ENCODE measurements at places on chromosomes 4 and X.
A peak's percentile ranks its signal among the peaks of the same experiment; 100 is the strongest.

- no peak for DNase-seq
Observed at GRCh38 chr4:2163311-2163821, 78.6 kb downstream of the HAUS3 start.

DNA sequence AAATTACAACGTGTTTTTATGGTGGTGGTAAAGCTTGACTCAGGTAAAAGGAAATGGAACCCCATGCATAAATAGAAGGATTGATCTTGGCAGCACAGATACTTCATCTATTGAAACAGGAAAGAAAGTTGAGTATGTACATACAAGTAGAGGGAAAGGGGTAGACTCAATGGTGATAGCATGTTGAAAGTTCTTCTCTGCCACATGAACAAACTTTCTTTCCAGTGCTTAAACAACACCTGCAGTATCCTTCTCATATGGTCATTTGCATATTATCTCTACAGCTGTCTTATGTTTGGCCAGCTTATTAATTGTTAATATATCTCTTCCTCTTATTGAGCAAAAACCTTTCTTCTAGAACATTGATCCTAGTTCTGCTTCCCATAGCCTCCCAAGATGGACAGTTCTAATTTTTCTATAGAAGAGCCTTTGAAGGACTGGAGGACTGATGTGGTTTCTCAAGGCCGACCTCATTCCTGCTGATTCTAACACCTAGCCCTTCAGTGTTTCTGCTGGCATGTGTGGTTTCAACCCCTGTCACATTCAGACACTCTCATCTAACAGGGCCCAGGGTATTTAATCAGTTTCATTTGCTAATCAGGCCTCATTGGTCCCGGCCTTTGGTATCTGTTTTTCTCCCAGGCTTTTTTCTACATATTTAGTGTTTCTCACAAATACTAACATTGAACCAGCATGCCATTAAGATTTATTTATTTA, 108.1 kb upstream of the SPRY1 start:
- no peak for DNase-seq

DNA sequence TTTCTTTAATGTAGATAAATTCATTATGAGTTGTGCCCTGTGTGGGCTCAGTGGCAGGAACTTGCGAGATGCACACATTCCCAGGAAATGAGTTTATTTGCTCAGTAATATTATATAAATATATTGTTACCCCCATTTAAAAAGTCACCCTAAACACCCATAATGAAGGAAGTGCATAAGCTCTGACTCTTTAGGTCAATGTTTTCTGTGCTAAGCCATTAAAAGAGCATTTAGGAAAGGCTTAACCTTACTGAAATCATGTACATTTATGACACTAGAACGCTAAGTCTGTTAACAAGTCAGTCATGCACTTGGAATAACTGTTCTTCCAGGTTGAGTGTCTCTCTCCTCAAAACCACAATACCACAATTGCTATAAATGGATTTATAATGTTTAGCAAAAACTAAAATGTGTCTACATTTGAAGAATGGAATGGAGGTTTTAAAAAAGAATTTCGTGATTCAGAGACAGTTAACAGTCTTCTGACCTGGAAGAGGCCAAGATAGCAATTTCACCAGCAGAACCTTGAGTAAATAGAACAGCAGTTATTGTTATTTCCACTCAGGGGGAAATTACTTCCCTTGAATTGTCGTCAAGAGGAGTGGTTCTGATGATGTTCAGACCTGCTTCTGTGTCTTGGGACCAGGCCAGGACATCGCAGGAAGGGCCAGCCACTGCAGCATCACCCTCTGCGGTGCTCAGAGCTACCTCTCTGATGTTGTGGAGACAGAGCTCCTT, 91.1 kb upstream of the VEGFC start:
- no peak for DNase-seq

DNA sequence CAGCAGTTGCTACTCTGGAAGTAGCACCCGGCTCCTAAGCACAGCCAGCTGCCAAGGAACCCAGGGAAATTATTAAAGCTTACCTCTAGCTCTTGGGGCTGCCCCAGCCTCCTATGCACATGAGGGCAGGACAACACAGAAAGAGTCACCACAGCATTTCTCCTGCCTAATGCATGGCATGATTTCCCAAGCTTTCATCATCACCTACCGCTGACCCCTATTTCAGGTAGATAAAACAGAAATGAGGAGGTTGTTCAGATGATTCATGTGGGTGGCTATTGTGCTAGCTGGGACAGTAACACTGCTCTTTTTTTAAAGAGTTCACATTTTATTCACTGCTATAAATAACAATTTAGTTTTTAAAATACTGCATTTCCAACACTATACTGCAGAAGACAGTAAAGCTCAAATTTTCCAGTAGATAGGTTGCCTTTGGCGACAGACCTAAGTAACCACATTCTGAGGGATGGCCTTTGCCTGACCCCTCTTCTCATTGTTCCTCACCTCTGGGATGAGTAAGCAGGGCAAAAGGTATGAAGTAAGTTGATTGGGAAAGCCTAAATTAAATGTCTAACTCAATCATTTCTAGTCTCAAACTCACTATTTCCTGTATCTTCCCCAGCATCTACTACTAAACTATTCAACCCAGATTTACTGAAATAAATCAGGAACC, 16.7 kb downstream of the CASK start:
- DNase-seq, result no peak

DNA sequence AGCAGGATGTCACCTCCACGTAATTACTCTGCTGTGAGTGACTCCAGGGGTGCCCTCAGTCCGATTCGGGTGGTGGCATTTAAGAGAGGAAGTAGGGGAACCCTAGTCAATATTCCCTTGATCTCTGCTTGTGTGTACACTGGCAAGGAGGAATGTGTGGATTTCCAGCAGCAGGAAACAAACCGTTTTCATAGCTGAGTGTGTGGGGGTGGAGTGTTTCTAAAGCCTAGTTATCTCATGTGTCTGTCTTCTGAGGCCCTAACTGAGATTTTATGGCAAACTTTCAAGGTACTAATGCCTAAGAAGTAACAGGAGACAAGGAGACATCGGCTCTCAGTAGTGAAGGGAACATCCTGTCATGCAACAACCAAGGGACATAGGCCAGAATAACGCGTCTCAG, 6.6 kb upstream of the CLDN24 start:
- DNase-seq, result no peak

DNA sequence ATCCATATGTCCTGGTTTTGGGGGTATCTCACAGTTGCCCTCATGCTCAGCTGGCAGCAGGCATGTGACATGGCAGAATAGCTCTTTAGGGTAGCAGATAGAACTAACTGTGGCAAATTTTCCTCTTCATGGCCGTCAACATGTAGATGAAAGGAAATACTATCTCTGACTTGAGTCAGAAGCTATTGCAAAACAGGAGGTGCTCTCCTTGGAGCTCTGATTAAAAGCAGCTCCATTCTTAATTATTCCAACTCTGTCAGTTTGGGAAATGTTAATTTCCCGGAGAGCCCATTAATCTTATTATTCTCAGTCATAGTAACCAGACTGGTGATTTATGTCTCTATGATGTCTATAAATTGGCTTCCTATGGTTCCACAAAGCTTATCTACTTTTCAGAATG, 18.2 kb downstream of the IL13RA1 start:
- DNase-seq, result no peak

DNA sequence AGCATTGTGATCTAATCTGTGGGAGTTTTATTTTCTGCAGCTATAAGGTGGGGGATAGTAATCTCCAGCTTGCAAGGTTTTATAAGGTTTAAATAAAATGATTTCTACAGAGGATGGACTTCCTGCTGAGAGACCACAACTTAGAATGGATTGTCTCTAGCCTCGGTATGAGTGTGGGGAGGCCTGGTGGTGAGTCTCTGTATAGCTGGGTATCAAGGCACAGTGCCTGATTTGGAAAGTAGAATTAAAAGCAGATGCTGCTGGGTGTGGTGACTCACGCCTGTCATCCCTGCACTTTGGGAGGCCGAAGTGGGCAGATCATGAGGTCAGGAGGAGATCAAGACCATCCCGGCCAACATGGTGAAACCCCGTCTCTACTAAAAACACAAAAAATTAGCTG, 162.0 kb upstream of the GATB start:
- DNase-seq, result no peak

- DNase-seq, result no peak
Observed at GRCh38 chr4:114603497-114603896, 4.9 kb downstream of the UGT8 start.

- no peak for DNase-seq
Observed at GRCh38 chr4:102328045-102328444, 17.2 kb downstream of the SLC39A8 start.

GRCh38 chr4:162891788-162892707, 274.6 kb downstream of the NAF1 start:
- peak; percentile 84 for DNase-seq

- peak; percentile 97 for DNase-seq
Observed at GRCh38 chr4:5890063-5890727, 2.7 kb downstream of the CRMP1 start.

GRCh38 chr4:11732155-11732554, 303.5 kb upstream of the HS3ST1 start:
- no peak for DNase-seq

GRCh38 chr4:128031756-128032384, 29.2 kb upstream of the LARP1B start:
- no peak for DNase-seq

DNA sequence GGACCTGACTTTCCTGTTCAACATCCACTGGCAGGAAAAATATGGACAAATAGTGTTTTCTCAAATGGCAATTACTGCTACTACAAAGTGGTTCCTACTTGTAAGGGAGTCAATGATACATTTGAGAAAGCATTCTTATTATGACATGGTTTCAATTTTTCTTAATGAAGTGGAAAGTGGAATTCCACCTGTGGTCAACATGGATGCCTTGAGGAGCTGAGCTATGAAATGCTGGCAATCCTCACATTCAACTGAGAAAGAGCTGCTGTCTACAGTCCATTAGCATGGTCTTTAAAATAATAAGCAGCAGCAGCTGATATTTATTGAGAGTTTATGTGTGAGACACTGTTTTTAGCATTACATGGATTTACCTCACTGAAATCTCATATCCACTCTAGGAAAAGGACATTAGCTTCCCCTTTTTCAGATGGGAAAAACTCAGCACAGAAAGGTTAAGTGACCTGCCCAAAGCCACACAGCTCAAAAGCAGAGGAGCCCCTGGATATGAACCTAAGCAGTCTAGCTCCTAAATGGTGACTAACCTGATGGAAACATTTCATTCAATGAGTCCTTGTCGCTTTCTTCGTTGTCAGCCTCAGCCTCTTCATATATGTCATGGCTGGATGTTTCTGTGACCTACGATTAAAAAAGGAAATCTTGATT, 29.2 kb downstream of the MAP7D3 start:
- DNase-seq, result no peak

GRCh38 chrX:139842326-139843185, 90.3 kb downstream of the ATP11C start:
- no peak for DNase-seq

- DNase-seq, result peak; percentile 10
Observed at GRCh38 chr4:152072001-152072485, 311.2 kb upstream of the GATB start.

DNA sequence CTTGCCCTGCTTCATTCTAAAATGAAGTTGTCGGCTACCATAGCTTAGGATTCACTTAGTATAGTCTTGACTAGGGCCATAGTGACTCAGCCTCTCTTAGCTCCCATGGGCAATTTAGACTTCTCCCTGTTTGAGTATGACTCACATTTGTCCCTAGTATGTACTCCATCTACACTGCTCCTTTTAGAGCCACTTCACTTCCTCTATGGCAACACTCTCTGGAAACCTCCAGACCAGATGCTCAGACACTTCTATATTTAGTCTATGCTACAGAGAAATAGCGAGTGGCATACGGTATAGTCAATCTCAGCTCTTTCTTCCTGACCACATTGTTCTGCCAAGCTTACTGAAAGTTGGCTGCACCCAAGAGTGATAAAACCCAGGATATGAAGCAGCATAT, 11.2 kb downstream of the MEPE start:
- no peak for DNase-seq

- no peak for DNase-seq
Observed at GRCh38 chr4:142752202-142752786, 93.8 kb downstream of the INPP4B start.

GRCh38 chr4:14404730-14405129, 597.6 kb upstream of the CPEB2 start:
- DNase-seq, result peak; percentile 78

DNA sequence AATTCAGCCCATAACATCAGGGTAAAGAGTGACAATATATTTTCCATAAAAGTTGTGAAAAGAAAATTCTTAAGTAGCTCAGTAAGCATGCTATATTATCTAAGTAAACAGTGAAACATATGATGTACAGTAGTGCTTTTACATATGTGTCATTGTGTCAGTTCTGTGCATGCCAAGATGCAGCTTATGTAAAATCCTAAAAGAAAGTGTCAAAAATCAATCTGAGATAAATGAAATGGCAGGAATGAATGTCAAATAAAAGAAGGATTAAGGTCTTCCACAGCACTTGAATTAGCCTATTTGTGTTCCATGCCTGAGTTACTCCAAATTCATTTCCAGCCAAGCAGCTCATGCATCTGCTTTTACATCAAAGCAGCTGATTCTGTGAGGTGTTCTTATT, 452.7 kb upstream of the HS3ST1 start:
- no peak for DNase-seq

GRCh38 chrX:15946783-15947580, 92.4 kb upstream of the AP1S2 start:
- no peak for DNase-seq

- DNase-seq, result peak; percentile 69
Observed at GRCh38 chr4:127622921-127623796, 9.6 kb upstream of the INTU start.

GRCh38 chr4:41320786-41321185, 64.1 kb downstream of the UCHL1 start:
- DNase-seq, result no peak

DNA sequence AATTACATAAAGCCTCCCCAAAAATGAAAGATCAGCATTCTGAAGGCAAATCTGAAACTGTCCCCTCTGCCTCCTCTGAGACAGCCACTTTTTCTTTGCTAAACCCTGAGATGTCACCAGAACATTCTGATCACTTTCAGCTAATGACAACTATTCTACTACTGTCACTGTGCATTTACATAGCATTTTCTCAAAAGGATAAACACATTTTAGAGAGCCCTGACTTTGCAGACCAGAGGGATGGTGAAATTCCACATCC, 72.1 kb downstream of the GATB start:
- DNase-seq, result no peak

- DNase-seq, result no peak
Observed at GRCh38 chr4:26558166-26558895, 25.6 kb upstream of the TBC1D19 start.

DNA sequence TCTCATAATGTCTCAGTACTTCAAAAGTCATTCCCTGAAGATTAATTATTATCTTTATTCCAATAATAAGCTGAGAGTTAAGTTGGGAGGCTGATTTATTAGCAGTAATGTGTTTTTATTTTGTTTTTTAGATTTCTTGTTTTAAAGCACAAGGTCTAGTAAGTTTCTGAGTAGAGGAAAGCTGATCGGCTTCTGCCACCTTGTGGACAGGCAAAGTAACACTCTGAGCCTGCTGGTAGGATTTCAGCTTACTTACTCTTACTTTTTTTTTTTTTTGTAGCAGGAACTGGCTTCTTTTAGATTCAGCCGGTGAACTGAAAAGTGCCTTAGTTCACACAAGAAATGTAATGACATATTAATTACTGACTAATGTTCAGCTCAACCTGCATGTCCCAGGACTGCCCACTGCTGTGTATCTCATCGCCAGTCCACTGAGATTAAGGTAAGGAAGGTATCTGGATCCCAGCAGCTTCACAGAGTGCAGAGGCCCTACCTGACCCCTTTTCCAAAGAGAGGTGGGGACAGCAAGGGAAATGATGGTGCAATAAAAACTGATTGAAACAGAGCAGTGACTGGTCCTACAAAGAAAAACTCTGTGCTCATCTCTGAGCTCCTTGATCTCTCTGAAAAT, 126.5 kb downstream of the ADGRA3 start:
- DNase-seq, result peak; percentile 66

- DNase-seq, result peak; percentile 34
Observed at GRCh38 chr4:75514949-75515612, 808 bp downstream of the THAP6 start.
